ENCODE measurements at places on chromosomes 2 and 18.
A peak's percentile ranks its signal among the peaks of the same experiment; 100 is the strongest.

- no peak for DNase-seq
These were observed 216.8 kb upstream of the HNMT start for GRCh38 chr2:137747509-137747908.

DNA sequence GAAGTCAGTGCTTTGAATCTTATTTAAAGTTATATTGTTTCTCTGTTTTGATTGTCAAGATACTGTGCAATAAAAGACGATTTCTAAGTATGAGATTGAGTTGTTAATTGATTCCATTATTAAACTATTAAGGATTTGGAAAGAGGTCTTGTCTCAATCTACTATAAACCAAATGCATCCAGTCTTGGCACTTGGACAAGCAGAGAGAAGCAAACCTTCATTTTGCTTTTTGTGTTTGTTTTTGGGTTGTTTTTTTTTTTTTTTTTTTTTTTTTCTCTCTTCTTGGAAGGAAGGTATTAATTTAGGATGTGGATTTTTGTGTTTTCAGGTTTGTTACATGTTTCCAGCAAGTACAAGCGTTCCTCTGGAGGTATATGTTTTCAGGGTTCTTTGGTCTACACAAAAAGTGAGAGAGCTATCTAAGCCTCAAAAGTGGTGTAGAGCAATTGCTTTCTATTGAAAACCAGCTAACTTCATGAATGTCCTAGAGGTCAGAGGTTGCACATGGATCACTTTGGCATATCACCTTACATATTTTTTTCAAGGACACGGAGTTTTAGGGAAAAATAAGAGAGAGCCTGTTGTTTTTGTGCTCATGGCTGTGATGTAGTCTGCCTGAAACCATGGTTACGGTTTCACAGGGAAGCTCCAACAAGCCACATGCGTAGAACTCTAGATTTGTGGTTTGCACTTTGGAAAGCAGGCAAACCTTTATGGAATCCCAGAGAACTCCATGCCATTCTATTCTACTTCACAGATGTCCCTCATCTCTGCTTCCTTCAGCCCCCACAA lies 1.8 kb downstream of the PRKCE start:
- DNase-seq: no peak

DNA sequence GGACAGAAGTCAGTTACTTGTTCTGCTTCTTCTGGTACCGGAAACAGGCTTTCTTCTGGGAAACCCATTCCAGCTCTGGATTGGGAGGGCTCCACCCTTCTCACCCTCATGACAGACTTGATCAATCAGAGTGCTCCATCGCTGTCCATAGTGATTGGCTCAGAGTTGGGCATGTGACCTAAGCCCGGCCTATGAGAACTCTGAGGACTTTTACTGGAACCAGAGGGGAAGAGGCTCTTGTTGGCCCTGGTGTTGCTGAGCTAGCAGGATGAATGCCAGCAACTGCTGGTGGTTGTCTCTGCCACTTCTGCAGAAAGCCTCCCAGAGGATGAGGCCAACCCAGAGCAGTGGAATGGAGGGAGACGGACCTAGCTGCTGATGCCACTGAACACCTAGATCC lies 33.3 kb downstream of the TMEM37 start:
- no peak for DNase-seq

DNA sequence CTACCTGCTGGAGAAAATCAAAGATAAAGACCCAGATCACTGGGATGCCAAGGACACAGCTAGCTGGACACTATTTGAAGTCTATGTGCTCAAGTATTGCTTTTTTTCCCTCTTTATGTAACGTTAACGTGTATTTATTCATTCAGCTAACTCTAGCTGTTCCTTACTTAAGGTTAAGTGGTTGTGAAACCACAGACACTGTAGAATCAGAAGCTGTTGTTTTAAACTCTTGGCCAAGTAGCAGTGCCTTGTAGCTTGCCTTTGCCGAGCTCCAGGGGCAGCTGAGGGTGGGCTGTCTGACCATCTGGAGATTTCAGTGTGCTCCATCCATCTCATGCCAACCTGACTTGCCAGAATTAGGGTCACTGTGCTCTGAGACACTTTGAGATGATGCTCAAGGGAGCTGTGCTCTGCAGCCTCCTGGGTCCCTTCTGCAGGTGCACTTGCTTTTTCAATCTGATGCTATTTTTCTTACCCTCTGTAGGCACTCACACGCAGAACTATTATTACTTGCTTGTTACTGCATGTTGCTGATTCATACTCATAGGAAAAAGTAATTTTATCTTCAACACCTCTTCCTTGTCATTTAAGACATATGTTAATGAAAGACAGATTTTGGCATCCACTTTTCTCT lies 116.2 kb downstream of the METTL8 start:
- DNase-seq: no peak

GRCh38 chr2:85325466-85325811 lies 2.4 kb downstream of the TGOLN2 start:
- no peak for DNase-seq

- peak; percentile 37 for DNase-seq
These were observed 127.3 kb downstream of the PRKCE start for GRCh38 chr2:45778720-45779171.

DNA sequence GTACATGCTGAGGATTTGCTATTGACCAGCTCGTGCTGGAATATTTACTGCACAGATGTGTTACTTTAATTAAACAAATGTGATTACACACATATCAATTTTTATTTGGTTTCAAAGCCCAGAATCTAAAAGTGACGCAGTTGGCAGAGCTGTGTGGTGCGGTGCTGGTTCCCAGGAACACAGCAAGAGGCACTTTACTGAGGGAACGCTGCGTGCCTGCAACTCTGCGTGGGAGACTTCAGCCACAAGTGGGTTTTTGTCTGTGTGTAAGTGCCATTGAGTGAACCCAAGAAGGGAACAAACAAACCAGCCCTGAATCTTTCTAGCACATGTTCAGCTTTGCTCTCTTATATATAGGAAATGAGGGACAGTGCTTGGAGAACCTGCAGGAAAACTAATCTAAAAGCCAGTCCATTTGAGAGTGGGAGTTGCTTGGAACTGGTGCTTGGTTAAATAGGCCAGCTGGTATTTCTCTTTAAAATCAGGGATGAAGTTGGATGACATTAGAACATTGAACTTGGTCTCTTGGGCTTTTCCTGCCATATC lies 196.6 kb upstream of the CELF4 start:
- DNase-seq: no peak

- peak; percentile 53 for DNase-seq
These were observed 71.5 kb downstream of the CDC42EP3 start for GRCh38 chr2:37599688-37600525.

GRCh38 chr2:68000170-68000825 lies 62.5 kb downstream of the C1D start:
- DNase-seq: no peak

DNA sequence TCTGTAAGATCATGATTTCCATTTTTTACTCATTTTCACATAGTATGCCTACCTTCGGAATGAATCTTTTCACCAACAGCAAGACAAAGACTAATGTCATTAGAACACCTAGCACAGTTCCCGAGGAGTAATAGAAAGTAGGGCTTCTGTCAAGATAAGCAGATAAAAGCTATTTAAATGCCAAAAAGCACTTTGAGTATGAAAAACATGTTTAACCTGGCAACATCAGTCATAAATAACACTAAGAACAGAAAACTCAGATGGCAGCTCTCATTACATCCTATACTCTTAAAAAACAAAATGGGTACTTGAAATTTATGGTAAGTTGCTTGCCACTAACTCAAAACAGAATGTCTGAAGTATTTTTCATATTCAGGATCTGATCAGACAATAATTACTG lies 17.1 kb downstream of the NEMP2 start:
- no peak for DNase-seq

DNA sequence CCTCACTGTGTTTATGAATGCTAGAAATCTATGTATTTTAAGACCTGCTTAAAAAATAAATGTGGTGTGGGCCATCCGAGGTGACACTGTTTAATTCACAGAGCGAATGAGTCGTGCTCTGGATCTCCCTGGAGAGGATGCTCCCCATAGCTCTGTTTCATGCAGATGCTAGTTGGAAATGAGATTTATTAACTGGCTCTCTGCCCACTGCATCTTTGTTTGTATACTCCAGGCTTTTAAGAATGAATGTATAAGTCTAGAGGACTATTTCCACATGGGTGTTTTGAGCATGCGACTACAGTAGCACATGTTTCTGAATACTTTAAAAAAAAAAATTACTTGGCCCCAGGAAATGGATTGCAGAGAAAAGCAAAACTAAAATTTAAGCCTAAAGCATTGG lies 3.9 kb downstream of the MAPRE2 start:
- no peak for DNase-seq

- DNase-seq: no peak
These were observed 15.2 kb downstream of the BOK start for GRCh38 chr2:241573741-241574140.

GRCh38 chr2:49067971-49068370 lies 86.3 kb downstream of the FSHR start:
- no peak for DNase-seq

DNA sequence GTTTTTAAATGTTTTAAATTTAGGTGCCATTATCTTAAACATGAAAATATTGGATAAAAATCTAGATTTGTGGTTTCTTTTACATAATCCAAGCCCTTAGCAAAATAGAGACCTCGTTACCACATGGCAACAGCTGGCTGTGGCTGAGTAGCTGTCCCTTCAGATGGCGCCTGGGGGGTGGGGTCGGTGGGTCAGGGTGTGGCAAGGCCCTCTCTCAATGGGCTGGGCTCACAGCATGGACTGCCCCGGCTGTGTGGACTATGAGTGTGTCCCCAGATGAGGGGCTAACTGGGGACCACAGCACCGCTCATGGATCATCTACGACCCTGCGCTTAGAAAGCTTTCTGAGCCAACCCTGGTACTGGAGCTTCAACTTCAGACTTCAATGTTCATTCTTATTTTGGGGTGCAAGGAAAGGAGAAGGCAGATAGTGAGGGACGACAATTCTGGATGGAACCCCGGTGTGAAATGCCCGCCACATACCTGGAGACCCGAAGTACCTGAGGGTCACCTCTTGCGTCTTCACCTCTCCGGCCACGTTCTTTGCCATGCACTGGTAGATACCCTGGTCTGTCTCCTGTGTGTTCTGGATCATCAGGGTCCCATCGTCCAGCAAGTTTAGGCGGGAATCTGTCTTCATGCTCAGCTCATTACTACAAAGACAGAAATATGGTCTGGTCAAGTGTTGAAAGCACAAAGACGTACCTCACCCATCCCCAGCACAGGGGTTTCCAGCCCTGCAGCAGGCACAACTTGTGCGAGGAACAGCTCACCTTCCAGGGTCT lies 71.0 kb downstream of the PXDN start:
- no peak for DNase-seq

DNA sequence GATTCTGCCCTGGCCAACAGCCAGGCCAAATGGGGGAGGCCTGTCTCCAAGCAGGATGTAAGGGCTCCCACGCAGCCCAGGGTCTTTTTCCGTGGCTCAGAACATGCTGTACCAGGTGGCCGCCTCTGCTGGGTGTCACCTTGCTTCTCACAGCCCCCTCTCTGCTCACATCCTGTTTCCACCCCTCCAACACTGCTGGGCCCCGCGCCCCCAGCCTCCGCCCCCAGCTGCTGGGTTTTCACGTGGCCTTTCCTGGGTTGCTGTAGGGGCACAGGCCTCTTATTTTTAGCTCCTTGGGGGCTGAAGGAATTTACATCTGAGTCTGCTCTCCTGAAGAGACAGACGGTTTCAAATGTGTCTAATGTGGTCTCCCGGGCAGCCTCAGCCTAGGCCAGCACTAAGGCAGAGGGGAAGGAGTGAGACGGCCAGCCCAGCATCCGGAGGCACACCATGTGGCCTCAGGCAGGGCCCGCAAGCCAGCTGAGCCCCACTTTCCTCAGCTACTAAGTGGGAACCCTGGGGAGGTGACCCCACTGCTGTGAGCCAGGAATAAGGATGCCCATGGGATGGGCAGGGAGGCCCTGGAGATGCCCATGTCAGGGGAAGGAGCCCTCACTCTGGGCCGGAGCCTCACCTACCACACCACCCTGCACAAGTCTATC lies 18.7 kb upstream of the DUSP2 start:
- DNase-seq: peak; percentile 76

DNA sequence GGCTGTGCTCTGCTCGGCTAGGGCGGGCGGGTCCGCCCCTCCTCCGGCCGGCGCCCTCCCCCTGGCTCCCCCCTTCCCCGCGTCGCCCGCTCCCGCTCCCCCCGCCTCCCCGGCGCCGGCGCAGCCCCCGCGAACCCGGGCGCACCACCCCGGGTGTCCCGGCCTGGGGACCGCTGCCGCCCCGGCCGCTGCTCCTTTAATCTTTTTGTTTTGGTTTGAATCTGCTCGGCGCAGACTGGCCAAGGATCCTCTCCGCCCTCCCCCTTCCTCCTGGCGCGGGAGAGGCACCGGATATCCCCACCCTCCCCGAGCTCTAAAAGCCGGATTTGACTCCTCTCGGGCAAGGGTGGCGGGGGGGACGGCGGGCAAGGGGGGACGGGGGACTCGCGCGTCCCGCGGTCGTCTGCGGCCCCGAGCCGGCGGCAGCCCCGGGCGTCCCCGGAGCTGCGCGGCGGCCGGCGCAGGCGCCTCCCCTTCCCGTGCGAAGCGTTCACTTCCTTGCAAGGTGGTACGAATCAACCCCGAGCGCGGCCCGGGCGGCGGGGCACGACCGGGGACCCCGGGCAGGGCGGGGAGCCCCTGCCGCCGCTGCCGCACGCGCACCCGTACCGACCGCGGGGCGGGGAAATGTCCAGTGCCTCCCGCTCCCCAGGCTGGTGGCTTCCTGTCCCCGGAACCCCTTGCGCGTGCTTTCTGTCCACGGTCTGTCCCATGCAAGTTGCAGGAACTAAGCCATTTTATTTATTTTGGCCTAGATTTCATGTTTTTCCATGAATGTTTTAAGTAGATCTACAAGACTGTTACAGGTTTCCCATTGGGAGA lies at the start of gene PTGR3:
TSS of gene PTGR3 (minus strand) at position 11 of the 822 bp plus-strand sequence. CDS start 81 bp downstream, outside the sequence.
- DNase-seq: peak; percentile 84

DNA sequence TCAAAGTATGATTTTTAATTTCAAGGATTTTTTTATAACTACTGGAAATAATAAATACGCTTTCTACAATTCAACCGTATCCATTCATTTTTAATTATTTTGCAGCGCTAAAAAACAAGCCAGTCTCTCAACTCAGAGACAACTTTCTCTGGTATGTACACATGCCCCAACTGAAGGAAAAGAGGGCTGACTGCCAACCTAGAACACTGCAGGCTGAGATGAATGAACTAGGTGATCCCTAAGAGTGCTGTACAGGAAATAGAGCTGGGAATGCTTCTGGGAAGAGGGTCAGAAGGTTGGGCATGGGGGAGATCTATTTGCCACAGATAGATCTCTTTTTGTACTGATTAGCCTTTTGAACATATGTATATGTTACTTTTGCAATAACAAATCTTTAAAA lies 460.1 kb downstream of the NR4A2 start:
- DNase-seq: no peak

DNA sequence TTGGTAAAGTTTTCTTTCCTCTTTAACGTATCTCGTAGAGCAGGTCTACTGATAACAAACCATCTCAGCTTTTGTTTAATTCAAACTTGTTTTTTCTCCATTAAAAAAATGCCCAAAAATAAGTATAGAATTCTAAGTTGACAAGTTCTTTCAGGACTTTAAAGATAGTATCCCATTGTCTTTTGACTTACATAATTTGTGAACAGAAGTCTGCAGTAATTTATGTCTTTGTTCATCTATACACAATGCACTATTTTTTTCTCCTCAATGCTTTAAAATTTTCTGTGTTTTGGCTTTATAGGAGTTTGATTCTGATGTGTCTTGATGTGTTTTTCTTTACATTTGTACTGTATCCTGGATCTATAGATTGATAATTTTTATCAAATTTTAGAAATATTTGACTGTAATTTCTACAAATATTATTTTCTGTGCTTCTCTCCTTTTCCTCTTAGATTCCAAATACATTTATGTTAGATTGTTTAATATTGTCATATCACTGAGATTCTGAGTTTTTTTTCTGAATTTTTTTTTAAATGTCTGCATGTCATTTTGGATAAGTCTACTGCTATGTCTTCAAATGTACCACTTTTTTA lies 143.3 kb downstream of the FTCDNL1 start:
- no peak for DNase-seq
